Left renal pelvis (tissue), 4 donors: ENCODE measurements at places on chromosomes 3 and 15.
A peak's percentile ranks its signal among the peaks of the same experiment; 100 is the strongest.

DNA sequence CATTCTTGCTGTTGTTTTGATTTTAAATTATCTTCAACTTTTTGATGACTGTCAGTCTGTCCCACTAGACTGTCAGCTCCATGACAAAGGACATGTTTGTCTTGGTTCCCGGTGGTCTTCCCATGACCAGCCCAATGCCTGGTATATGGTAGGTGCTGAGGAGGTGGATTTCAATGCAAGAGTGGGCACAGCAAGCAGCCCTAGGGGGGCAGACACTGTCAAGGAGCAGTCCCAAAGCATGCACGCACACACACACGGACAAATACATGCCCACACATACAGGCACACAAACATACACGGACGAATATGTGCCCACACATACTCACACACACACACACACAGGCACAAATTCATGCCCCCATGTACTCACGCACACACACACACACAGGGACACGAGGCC is 12.0 kb downstream of the KLF15 start:
- DNase-seq: no peak

DNA sequence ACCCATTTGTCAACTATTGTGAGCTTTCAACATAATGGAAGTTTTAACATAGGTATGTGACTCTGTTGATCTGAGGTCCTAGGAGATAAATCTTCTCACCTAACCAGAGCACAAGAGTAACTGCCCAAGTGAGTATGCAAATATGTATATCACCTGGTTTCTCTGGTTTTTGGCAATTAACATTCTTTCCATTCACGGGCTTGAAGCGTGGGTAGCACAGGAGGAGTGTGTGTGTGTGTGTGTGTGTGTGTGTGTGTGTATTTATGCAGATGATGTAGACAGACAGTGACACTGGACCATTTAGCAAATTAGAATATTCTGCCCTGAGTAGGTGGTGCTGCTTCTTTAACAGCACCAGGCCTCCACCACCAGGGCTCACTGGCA is 15.0 kb downstream of the EPHB1 start:
- DNase-seq: no peak

DNA sequence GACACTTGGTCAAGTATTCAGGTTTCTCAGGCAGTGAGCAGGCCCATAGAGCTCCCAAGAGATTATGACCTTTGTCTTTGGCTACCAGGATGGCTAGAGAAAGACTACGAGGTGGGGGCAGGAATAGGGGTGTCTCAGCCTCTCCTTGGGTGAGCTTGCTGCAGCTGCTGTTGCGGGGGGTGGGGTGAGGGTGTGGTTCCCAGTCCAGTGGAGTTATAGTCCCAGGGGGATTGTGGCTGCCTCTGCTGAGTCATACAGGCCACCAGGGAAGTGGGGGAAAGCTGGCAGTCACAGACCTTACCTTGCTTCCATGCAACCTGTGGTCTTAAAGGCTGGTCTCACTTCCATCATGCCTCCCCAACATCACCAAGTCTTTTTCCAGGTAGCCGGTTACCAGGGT is 31.7 kb downstream of the ATP2C1 start:
- DNase-seq: no peak

DNA sequence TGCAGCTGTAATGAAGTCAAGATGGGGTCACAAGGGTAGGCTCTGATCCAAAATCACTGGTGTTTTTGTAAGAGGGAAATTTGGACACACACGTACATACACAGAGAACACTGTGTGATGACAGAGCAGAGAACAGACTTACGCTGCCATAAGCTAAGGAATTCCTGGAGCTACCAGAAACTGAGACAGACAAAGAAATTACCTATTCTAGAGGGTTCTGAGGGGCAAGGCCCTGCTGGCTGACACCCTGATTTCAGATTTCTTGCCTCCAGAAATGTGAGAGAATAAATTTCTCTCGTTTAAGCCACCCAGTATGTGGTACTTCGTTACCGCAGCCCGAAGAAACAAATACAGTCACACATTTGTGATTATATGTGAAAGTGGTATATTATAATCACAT is 24.8 kb downstream of the CBLB start:
- no peak for DNase-seq

DNA sequence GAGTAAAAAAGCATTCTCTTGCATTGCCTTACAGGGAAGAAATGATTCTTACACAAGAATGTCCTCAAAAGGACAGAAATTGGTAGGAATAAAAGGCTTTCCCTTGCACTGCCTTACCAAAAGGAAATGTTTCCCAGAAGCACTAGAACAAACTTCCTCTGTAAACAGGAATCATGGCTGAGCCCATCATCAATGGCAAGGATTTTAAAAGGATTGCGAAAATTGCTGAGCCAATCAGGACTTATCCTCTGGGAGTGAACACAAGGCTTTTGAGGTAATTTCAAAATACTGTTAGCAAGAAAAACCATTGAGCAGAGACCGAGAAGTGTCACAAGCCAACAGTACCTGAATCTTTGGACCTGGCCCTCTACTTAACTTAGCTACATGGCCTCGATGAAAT is 897.3 kb downstream of the ROBO1 start:
- DNase-seq: no peak

DNA sequence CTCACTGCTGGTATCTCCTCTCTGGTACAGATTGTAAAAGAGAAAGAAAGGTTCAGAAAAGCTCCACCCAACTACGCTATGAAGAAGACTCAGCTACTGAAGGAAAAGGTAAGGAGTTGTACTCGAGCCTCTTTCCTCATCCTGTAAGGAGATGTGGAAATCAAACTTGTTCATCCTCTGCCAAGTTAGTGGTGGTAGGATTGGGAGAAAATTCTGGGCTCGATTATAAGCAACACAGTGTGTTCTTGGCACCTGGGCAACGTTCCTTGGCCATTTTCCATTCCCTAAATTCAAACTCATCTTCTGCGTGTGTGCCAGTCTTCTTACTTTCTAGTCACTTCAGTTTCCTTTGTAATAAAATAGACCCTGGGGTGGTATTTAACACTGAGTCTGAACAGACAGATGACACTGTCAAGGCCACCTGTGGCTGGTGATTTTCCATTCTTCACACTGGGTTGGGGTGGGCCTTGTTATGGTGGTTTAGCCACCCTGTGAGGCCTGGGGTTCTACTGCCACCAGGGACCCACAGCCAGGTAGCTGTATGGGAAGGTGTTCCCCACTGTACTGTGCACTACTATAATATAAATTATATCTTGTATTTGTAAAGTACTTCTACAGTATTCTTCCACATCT is 17.1 kb upstream of the ITPKA start:
- DNase-seq: no peak

DNA sequence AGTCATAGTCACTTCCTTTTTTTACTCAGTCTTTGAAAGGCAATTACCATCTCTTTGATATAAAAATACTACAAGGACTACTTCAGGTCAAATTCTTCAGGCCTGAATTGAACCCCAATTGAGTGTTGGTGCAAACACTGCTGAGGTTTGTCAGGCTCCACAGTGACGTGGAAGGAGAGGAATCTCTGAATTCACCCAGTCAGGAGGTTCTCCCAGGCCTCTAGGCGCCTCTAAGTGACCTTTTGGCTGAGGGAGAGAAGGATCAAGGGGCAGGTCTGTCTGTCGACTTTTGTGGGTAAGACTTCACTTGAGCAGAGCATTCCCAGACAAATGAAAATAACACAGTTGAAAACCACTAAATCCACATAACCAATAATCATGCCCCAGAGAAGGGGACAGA is 227.6 kb upstream of the CHRNA7 start:
- DNase-seq: no peak

- no peak for DNase-seq
Measured at GRCh38 chr3:129413687-129414506, 14.5 kb downstream of the EFCAB12 start.

DNA sequence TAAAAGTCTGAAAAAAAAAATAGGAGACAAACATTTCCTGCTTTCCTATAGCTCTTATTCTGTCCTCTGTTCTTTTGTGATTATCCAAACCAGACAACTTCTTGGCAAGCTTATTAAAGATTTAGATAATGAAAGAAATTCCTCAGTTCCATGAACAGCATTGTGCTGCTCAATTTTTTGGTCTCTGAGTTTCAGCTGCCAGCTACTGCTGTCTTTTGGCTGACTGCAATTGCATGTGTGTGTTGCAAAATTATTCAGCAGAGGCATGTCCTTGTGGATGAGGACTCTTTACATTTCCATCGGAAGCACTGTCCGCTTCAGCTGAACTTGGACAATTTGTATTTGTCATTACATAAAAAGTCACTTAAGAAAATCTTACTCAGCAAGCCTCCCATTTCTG is 397.3 kb upstream of the RASGRP1 start:
- DNase-seq: no peak

GRCh38 chr3:17745894-17746293 is 3.5 kb upstream of the TBC1D5 start:
- DNase-seq: no peak

- no peak for DNase-seq
Measured at GRCh38 chr15:81088470-81089013, 45.5 kb upstream of the CFAP161 start.

GRCh38 chr15:41334293-41335120 is 1.8 kb downstream of the NUSAP1 start:
- DNase-seq: no peak

- no peak for DNase-seq
Measured at GRCh38 chr3:45819543-45819942, 22.4 kb downstream of the LZTFL1 start.

GRCh38 chr15:62219799-62220198 is 54.7 kb upstream of the C2CD4B start:
- DNase-seq: no peak

DNA sequence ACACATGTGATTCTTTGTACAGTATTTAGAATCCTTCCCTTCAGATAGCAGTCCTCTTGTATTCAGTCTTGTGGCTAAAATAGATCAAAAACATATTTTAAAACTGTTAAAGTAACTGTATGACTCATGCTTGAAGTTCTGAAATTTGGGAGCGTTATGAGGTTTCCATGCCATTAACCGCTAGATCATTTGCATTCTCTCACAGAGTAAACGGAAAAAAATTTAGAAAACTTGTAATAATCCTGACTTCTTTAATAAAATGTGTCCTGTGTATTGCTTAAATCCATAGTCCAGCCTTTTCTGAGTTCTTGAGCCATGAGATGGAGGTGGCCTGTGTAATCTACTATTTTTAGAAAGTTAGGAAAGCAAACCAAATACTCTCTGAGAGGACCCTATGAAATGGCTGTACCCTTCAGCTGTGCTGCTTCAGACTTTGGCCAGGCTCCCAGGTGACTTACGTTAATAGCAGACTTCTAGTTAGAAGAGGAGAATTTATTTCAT is 33.8 kb downstream of the MBNL1 start:
- DNase-seq: peak; percentile 35

DNA sequence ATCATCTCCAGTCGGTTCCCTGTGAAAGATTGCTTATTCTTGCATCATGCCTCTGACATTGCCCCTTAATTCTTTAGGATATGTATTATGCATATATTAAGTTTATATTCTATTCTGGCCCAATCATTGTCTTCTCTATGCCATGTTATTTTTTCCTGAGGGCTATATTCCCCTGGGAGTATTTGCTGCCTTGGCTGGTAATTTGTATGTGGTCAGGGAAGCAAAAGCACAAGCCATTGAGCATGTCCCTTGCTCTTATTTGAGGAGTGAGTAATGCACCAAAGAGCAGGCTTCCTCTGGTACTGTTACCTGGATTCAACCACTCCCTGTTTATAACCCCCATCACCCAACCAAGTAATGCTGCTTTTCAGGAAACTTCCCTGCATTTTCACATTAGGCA is 36.3 kb downstream of the STAC start:
- DNase-seq: no peak

- no peak for DNase-seq
Measured at GRCh38 chr3:133895208-133896001, at the start of gene RAB6B. Gene RAB6B (minus strand): TSS chr3:133895882. CDS start chr3:133895466, 416 bp downstream.

DNA sequence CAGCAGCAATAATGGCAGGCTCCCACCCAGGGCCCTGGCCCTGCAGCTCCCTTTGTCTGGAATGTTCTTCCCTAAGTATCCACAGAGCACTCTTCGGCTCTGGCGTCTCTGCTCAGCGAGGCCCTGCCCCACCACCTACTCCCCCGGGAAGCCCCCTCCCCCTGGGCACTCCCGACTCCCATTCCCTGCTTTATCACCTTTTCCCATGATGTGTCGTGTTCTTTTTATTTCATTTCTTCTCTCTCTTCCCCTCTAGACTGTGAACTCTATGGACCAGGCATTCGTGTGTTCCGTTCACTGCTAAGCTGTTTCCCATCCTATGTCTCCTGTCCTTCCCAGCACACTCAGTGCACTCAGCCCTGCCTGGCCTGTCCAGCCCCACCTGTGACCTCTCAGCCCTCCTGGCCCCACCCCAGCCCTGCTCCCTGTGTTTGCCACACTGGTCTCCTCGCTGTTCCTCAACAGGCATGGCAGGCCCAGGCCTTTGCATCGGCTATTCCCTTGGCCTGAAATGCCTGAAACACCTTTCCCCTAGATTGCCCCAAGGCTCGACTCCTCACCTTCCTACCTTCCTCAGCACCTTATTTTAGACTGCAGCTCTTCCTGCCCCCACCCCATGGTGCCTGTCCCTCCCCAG is 107.4 kb downstream of the TPRA1 start:
- DNase-seq: no peak

GRCh38 chr3:143170074-143170473 is 50.5 kb downstream of the CHST2 start:
- DNase-seq: no peak

DNA sequence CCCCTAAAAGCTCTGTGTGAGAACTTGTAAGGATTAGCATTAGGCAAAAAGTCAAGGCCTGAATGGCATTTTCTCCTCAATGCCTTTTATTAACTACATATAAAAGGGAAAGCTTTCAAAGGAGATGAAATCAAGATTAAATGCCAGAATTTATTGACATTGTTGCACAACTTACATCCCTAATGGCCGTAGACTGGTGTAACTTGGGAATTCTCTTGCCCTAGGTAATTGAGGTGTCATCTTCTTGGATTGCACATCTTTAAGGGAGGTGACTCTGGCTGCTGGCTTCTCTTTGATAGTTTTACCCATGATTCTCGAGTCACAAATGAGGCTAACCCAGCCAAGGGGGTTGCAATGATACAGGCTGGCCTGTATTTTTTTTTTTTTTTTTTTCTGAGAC is 249.1 kb downstream of the TBL1XR1 start:
- no peak for DNase-seq

- DNase-seq: no peak
Measured at GRCh38 chr3:128001576-128001975, 50.7 kb upstream of the SEC61A1 start.

DNA sequence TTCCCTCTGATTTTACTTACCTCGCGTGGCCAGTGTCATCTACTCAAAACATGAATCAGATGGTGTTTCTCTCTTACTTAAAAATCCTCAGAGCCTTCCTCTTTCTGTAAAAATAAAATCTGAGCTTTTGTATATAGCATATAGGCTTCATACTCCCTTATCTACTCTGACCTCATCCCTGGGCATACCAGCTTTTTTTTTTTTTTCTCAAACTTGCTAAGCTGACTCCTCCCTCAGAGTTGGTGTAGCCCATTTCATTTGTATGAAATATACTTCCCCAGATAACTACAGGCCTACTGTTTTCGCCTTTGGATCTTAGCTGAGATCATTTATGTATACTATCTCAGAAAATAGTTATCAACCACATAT is 648.9 kb upstream of the ALCAM start:
- DNase-seq: no peak

GRCh38 chr15:43107751-43108150 is 1.9 kb upstream of the UBR1 start:
- no peak for DNase-seq

GRCh38 chr3:187150599-187150998 is 11.3 kb upstream of the RPL39L start:
- no peak for DNase-seq

GRCh38 chr3:45145681-45146614 is at the start of gene CDCP1:
Gene CDCP1 (minus strand): TSS chr3:45146378. CDS start chr3:45146287, 91 bp downstream.
- DNase-seq: no peak
